ENCODE measurements at places on chromosomes 6 and 20.

DNA sequence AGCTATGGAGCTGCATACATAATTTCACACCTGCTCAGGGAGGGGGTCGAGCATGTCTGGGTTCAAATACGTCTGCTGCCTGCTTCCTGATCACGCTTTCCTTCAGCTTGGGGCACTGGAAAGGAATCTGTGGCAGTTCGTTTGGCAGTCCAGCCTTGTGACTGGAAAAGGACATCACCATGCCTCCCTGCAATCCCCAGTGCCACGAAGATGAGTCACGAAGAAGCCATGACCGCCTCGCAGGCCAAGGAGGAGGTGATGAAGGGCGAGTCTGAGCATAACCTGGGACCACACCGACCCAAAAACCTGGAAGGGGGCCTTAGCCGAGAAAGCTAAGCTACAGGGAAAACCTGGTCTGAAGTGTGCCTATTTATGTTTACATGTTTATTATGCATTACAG is 13.1 kb downstream of the JAG1 start:
- DNase-seq = no peak

DNA sequence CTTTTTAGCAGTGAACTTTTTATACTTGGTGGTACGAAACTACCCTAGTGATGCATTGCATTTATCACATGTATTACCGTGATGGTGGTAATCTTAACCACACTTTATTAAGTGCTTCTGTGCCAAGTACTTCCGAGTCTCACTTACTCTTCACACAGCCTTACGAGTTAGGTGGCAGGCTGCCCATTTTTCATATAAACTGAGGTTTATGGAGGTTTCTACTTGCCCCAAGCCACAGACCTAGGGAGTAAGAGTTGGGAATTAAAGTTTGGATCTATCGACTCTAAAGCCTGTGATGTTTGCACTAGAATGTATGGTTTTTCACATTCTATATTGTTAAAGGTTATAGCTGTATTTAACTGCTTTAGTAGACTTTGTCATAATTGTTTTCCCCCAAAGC is 5.5 kb upstream of the PABPC1L start:
- DNase-seq = no peak

DNA sequence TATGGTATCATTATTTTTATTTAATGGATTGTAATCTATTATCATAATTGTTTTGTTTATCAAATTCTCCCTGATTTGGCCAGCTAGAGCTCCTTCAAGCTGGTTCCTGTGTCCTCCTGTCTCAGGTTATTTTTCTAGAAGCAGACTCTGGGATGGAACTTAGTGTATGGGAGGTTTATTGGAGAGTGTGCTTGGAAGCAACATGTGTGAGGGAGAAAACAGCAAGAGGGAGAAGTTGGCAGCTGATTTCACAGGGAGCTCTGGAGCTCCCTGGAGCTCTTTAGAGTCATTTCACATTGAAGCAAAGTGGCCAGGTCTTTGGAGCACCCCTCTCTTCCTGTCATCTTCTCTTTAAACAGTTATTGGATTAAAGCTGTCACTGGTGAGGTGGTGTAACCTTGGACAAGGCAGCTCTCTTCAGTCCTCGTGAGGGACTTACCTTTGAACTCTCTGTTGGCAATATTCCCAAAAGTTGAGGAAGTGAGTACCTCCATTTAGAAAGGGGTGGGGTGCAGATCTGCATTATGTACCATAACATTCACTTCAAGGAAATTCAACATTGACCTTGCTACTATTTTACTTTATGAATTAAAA is 103.6 kb downstream of the PHF3 start:
- DNase-seq = no peak

DNA sequence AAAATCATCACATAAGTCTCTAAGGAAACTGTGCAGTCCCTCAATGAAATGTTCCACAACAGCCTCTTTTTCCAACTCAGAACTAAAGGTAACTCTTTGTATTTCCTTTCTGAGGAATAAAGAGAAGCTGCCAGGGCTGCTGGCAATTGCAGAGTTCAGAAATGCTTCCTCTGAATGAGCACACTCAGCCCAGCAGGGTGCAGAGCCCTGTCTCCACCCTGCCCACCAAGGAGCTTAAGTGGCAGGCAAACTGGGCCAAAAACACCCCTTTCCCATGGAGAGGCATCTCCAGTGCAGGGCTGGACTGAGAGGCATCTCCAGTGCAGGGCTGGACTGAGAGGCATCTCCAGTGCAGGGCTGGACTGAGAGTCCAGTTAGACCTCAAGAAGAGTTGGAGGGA is 255.4 kb downstream of the GMPR start:
- no peak for DNase-seq

- no peak for DNase-seq
Measured at GRCh38 chr6:28203201-28203600, 21.9 kb upstream of the ZSCAN9 start.

- no peak for DNase-seq
Measured at GRCh38 chr20:61244213-61244612, 7.8 kb upstream of the CDH4 start.

DNA sequence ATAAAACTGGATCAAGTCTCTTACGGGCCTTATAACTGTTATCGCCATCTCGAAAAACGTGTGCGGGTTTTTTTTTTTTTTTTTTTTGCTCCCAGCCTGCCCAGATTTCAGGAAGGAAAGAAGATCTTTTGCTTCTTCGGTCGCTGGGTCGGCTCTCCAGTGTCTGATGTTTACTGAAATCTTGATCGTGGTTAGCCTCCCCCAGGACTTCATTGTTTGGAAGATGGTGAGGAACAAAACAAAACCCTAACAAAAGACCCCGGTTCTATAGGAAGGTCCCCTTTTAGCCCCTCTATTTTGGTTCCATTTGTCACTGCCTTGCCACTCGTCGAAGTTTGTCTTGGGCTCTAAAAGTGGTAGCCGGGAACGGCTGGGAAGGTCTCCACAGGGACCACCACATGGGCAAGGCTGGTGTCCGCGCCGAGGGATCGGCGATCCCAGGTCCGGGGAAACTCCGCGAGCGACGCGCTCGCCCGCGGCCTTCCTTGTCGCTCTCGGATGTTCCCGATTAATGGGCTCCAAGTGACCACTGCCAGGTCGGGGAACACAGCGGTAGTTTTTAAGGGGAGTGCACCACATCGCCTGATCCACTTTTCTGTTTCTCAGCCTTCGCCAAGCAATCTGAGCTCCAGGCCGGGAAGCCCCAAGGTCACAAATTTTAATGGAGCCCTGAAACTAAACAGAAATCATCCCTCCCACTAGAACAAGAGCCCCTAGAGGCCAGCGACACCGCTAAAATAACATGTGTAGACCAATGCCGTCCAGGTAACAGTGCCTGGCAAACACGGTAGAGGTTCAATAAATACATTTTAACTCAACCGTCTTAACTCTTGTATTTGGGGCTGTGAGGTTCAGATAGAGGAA is 27.0 kb downstream of the TRIM27 start:
- DNase-seq = no peak

DNA sequence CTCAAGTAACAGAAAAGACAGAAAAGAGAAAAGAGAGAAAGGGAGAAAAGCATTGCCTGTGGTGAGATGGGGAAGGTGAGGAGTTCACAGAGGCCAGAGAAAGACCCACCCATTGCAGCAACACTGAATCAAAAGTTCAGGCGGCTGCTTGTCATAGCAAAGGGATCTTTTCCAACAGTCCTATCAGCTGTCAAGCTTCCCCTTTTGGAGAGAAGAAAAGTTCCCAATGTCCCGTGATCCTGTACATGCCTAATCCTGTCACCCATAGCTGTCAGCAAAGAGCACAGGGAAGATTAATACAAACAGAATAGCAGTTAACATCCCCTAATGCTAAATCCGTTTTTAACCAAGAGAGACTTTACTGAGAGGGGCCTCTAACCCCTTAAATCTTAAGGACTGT is 8.9 kb upstream of the TRIM38 start:
- no peak for DNase-seq

- no peak for DNase-seq
Measured at GRCh38 chr20:50540620-50541605, 30.7 kb downstream of the PTPN1 start.

- DNase-seq = no peak
Measured at GRCh38 chr6:162467679-162468078, 259.9 kb downstream of the PRKN start.

DNA sequence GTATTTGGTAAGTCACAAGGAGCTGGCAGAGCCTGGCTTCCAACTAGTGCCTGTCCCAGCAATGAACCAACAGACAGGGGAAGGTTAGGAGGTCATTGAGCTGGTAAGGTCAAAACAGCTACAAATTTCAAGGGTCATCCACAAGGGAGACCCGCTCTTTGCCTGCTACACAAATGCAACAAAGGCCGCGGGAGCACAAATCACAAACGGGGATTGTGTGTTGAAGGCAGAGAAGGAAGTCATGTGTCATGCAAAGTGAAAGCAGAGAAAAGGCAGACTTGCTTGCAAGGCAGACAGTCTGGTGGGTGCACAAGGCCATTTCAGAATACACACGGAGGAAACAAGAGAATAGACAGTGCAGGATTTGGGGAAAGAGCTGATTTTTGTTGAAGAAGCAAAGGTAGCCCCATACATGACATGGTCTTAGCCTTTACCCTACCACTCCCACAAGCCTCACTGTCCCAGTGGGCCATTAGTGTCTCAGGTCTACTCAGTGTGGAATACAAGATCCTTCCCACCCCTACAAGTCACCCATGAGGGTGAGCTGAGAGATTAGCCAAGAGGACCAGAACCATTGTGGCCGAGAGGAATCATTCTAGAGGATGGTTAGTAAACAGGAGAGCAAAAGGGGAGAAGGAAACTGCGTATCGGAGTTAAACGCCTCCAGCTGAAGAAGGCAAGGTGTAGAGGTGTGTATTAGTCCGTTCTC is 18.1 kb upstream of the SAMHD1 start:
- no peak for DNase-seq

DNA sequence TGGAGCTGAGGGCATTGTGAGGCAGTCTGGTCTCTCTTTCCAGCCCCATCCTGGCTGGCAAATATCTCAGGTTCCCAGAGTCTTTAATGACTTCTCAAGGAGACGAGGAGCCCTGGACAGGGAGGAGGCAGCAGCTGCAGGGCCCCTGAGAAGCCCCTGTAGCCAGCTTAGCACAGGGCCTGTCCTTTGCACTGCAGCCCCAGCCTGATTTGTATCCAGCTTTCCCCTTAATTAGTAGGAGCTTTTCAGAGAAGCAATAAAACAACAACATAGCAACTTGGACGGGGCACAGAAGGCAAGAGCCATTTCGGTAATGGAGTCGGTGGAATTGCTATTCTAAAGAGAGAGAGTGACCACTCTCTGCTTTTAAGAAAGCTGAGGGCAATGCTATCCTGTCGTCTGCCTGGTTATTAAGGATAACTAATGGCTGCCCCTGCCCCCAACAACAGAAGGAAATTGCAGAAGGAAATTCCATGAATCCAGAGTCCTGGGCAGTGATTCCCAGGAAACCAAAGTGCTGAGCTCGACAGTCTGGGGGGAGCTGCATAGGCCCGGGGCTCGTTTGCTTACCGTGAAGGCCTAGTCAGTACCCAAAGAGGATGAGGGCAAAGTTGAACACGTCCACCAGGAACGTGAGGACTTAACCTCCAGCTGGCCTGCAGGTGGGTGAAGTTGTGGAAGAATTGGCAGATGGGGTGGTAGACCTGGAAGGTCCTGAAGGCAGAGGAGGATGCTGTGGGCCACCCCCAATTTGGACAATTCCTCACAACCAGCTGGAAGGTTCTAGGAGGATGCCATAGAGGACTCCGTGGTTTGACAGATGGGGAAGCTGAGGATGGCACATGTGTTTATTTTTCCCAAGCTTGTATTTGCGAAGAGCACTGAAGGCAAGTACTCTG is 50.3 kb downstream of the NPEPL1 start:
- no peak for DNase-seq

- DNase-seq = no peak
Measured at GRCh38 chr20:5364997-5365597, 48.3 kb upstream of the PROKR2 start.

- no peak for DNase-seq
Measured at GRCh38 chr6:40346246-40346645, 240.9 kb downstream of the LRFN2 start.

DNA sequence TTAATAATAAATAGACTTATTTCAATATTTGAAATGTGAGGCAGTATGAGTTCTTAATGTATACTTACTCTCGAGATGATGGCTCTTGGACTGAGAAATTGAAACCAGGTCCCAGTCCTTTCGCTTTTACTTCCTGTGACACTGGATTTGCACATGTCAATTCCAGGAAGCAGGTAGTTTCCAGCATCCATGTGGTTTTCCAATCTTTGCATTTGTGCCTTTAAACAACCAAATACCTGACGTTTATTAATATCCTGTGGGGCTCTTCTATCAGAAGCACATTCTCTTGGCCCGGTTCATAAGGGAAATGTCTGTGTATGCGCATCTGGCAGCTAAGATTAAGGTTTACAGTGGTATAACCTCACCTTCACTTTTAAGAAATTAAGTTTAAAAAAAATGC is 13.1 kb downstream of the UTRN start:
- no peak for DNase-seq

GRCh38 chr6:162970246-162970645 is 242.5 kb downstream of the PACRG start:
- DNase-seq = no peak

DNA sequence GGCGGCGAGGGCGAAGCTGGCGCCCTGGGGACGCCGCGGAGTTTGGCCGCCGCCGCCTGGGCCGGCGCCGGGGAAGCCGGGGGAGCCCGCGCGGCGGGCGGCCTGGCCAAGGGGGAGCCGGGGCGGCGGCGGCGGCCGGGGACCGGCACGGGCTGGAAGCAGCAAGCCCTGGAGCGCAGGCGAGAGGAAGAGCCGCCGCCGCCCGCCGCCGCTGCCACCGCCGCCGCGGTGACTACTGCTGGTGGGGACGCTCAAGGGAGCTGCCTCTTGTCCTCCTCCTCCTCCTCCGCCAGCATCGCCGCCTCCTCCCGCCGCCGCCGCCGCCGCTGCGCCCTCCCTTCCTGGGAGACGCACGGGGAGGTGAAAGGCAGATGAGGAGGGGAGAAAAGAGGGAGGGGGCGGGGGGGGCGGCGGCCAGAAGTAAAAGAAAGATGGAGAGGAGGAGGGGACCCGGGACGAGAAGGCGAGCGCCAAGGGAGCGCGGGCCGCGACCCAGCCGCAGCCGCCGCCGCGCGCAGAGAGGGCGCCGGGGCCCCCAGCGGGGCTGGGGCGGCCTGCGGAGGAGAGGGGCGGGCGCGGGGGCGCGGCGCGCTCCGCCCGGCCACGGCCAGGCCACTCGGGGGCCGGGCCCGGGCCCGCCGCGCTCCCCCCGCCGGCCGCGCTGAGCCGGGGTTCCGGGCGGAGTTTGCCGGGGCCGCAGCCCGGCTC is 846 bp downstream of the PDE10A start:
- no peak for DNase-seq

GRCh38 chr6:126300735-126301134 is 39.2 kb upstream of the CENPW start:
- DNase-seq = no peak

- no peak for DNase-seq
Measured at GRCh38 chr6:93423542-93423941, 4.2 kb upstream of the EPHA7 start.

- no peak for DNase-seq
Measured at GRCh38 chr6:36305885-36306284, 30.8 kb downstream of the BNIP5 start.

All from cortex of kidney (tissue), 1 donor.